ENCODE measurements at places on chromosomes 4 and X.

GRCh38 chr4:44616621-44617020 is 34.8 kb downstream of the YIPF7 start:
- DNase-seq, result no peak

GRCh38 chr4:127240764-127241105 is 392.0 kb upstream of the INTU start:
- no peak for DNase-seq

DNA sequence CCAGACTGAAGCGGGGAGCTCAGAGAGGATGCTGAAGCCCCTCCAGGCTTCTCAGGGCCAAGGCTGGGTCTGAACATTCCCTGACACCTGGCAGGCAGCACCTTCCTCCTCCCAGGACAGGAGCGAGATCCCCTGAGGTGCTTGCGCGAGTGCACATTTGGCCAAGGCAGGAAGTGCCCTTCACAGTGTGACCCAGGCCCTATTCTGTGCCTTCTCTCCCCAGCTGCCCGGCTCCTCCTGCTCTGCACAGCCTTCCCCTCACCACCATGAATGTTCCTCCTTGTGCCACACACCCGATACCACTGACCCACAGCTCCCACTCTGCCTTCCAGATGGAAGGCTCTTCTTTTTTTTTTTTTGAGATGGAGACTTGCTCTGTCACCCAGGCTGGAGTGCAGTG is 17.1 kb upstream of the PSAPL1 start:
- no peak for DNase-seq

DNA sequence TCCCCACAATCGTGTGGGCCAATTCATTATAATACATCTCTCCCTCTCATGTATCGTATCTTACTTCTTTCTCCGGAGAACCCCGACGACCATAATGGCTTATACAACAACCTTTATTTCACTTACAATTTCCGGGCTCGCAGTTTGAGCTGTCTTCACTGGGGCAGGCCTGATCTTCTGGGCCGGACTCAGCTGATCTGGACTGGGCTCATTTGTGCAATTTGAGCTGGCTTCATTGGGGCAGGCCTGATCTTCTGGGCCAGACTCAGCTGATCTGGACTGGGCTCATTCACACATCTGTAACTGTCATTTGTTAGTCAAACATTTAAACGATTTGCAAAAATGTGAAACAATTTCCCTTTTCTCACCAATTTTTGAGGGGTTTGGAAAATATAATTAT is 171.5 kb upstream of the FRG1 start:
- DNase-seq, result no peak

DNA sequence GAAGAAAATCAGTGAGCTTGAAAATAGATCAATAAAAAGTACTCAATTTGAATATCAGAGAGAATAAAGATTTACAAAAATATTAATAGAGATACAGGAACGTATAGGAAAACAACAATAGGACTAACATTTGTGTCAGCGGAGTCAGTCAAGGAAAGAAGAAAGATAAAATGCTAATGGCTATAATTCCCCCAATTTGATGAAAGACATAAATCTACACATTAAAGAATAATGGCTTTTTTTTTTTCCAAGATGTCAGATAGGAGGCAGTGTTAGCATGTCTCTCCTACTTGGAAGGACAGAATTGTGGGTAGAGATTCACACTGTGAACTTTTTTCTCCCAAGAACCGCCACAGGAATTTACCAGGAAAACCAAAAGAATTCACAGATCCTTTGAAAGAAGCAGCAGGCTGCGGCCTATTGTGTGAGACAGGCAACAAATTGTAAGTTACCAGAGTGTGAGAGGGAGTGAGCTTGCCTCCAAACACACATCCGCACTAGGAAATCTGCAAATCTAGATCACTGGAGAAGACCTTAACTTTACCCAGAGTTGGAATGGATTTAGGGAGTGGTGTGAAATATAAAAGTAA is 249.9 kb downstream of the PRDM5 start:
- DNase-seq, result no peak

Data from GM12878 (cell line).